ENCODE measurements at places on chromosomes 16 and 17.

GRCh38 chr17:50363217-50364060 is 9.5 kb downstream of the MRPL27 start:
- DNase-seq = no peak

DNA sequence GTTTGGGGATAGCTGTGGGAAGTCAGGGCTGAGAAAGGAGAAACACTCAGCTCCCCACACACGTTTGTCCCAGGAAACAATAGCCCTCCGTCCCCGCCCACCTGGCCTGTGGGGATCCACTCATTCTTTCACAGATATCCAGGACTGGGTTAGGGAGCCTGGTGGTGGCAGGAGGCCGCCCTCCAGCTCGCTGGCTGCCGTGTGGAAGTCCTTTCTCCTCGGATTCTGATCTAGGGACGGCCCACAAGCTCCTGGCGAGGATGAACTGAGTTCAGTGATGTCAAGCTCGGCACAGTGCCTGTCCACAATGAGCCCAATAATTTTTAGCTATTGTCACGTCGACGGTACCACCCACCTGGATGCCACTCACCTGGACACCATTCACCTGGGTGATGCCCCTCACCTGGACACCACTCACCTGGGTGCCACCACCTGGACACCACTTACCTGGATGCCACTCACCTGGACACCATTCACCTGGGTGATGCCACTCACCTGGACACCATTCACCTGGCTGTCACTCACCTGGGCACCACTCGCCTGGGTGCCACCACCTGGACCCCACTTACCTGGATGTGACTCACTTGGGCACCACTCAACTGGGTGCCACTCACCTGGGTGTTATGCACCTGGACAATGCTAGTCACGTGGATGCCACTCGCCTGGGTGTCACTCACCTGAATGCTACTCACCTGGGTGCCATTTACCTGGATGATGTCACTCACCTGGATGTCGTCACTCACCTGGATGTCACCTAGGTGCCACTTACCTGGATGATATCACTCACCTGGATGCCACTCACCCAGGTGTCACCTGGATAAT is 172.5 kb upstream of the FOXF1 start:
- no peak for DNase-seq

DNA sequence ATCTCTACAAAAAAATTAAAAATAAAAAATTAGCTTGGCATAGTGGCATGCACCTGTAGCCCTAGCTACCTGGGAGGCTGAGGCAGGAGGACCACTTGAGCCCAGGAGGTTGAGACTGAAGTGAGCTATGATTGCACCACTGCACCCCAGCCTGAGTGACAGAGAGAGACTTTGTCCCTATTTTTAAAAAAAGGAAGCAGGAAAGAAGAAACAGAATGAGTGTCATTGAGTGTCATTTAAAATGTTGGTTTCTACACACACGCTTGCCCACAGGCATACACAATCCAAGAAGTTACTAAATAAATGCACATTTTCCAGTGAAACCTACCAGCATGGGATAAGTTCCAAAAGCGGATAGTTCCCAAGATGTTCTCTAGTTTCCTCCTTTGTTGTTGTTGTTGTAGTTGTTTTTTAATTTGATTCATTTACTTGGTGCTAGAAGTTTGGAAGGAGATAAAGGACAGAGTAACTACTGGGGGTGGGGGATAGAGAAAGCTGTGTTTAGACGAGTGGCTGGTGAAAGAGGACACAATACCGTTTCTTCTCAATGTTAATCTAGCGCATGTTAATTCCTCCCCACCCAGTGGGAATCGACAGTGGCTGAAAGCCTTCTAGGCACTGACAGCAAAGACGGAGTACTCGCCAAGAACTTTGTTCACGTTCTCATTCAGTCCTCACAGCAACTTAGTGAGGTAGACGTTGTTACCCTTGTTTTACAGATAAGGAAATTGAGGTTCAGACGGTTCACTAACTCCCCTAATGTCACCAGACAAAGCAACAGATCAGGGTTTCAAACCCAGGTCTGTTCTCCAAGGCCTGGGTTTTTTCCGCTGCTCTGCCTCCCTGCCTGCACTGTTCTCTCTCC is 17.3 kb downstream of the MRPS23 start:
- DNase-seq = peak; percentile 85

- DNase-seq = peak; percentile 87
Measured at GRCh38 chr17:63406689-63407330, 39.3 kb downstream of the CYB561 start.

- no peak for DNase-seq
Measured at GRCh38 chr16:700684-701584, 4.7 kb downstream of the FBXL16 start.

DNA sequence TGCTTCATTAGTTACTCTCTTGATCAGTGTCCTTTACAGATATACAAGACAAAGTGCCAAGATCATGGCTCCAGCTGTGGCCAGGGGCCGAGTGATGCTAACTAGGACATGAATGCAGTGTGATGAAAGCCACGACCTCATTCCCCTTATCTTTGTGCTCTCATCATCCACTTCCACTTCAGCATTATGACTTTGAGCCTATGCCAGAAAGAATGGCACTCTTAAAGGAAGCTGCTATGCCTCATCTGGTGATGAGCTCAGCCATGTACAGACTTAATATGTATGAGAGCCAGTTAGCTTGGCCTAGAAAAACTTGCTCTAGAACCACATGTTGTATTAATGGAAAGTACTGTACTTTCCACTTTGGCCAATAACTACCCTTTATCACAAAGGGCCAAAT is 179.1 kb downstream of the TOX3 start:
- DNase-seq = no peak

GRCh38 chr16:79325226-79325945 is 275.2 kb downstream of the MAF start:
- no peak for DNase-seq

DNA sequence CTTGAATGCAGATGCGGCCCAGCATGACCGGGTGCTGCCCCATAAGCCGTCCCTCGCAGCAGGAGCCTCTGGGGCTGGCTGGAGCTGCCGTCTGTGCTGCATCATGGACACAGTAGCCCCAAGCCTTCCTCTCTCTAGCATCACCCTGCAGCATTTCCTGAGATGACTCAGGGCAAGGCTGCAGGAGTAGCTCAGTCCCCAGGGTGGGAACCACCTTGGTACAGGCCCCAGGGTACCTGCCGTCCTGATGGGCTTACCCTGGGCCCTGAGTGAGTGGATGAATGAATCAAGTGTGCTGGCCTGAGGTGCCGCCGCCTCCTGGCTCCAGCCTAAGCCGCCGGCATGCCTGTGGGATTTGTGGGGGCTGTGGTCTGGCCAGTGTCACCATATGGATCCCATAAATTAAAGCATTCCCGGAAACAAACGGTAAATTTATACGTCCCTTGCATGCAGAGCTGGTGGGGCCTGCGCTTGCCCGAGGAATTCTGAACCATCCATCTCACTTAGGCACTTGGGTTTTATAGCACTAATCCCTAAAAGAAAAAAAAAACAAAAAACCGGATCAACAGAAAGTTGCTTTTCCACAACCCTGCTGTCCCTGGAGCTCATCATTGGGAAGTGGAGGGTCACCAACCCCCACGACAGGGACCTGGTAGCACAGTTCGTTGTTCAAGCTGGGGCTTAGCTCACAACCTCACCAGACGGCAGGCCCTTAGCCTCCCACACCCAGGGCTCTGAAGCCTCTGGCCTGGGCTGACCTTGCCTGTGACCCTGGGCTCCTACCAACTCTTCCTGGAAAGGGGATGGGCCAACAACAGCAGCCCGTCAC is 242.6 kb upstream of the CIBAR2 start:
- DNase-seq = no peak

DNA sequence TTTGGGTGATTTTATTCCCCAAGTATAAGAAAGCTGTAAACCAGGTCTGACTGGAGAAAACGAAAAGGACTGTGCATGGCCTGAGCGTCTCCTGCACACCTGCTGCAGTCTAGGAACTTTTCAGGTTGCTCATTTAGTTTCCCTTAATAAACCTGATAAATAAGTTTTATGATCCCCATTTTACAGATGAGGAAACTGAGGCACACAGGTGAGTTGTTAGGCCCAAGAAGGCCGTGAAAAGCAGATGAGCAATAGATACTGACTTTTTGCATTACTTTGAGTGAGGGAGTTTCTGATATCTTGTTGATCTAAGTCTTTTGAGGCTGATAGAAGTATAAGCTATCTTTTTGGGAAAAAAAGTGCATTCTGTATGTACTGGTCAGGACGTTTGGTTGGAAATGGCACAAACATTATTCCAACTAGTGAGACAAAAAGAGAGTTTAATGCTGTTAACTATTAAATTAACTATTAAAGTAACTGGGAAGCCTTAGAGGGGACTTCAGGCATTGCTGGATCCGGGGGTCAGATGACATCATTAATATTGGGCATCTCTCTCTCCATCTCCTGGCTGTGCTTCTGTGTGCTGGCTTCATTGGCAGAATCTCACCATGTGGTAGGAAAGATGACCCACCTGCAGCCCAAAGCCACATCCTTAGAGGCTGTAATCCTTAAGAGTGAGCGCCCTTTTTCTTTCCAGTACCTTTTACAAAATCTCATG is 163.4 kb downstream of the CMIP start:
- DNase-seq = no peak

GRCh38 chr17:21280081-21280518 is 4.4 kb upstream of the MAP2K3 start:
- DNase-seq = peak; percentile 91

DNA sequence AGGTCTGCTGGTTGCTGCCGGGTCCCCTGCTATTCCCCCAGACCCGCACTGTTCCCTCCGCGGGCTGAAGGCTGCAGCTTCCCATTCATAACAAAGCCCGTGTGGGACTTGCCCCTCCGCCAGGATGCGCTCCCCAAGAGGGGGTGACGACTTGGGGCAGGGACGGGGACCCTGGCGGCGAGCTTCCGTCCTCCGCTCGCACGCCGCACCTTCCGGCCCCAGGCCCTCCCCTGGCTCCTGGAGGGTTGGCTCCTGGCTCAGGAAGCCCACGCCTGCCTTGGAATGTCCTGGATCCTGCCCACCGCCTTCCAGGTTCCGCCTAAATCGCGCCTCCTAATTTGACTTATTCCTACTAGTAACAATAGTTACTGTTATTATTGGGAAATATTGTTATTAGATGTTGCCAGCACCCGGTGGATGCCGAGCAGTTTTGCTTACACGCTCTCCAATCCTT is 1.1 kb upstream of the TFAP4 start:
- DNase-seq = peak; percentile 48

GRCh38 chr16:23134274-23134673 is 15.0 kb downstream of the USP31 start:
- no peak for DNase-seq

- DNase-seq = no peak
Measured at GRCh38 chr17:12362853-12363455, 302.7 kb upstream of the MYOCD start.

DNA sequence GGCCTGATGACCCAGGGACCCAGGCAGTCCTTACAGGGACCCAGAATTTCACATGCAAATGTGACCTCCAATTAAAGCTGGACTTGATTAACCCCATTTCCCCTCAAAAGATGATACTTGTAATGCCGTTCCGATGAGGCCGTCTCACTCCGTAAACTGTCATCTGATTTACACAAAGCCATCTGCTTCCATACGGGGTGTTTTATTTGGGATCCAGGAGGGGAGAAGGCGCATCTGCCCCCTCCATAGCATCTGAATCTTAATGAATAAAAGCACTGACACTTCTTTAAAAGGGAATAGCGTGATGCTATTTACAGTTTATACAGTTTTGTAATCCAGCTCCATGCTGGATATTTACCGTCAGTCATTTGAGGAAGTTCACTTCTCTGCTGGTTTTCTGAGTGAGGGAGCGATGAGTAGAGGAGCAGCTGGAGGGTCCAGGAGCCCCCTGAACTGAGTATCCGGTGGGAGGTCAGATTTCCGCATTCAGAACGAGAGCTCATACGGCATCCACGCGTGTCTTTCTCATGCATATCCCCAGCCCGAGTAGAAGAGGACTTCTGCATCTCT is 452.7 kb downstream of the WWOX start:
- DNase-seq = no peak

- no peak for DNase-seq
Measured at GRCh38 chr17:30225919-30226553, 9.5 kb downstream of the SLC6A4 start.

DNA sequence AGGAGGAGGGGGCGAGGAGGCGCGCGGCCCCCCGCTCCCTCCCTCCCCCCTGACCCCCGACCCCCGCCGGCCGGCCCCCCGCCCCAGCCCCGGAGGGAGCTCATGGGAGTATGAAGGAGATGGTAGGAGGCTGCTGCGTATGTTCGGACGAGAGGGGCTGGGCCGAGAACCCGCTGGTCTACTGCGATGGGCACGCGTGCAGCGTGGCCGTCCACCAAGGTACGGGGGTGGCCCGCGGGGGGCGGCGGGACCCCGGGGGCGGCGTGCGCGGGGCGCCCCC is 390 bp downstream of the MLLT6 start:
- DNase-seq = no peak

DNA sequence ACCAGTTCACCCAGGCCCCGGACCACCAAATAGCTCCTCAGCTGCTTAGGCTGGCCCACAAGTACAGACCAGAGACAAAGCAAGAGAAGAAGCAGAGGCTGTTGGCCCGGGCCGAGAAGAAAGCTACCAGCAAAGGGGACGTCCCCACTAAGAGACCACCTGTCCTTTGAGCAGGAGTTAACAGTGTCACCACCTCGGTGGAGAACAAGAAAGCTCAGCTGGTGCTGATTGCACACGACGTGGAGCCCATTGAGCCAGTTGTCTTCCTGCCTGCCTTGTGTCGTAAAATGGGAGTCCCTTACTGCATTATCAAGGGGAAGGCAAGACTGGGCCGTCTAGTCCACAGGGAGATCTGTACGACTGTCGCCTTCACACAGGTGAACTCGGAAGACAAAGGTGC is 15.4 kb downstream of the FOXF1 start:
- DNase-seq = no peak

GRCh38 chr16:11005611-11005975 is 61.2 kb downstream of the CLEC16A start:
- DNase-seq = no peak

- no peak for DNase-seq
Measured at GRCh38 chr17:28738680-28739384, 5.0 kb upstream of the TRAF4 start.

DNA sequence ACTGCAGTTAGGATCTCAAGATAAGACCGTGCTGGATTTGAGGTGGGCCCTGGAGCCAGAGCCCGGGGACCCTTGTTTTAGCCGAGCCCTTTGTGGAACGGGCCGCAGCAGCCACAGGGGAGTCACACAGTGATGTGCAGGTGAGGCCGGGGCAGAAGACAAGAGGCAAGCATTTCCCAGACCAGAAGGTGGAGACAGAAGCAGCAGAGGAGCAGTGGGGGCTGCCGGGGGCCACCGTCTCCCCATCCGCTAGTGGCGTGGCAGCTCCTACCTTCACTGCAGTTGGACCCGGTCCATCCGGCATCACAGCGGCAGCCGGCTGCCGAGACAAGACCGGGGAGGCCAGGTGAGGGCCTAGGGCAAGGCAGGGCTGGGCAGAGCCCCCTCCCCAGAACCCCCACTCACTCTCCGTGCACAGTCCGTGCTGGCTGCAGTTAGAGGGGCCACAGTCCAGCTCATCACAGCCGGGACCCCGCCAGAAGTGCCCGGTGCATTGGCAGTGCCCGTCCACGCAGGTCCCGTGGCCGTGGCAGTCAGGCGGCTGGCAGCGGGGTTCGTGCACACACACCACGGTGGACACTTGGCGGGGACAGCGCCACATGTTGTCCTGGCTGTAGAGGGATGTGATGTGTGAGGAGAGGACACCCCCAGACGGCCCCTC is 6.0 kb downstream of the NAGPA start:
- DNase-seq = no peak
